Cortex of kidney (tissue), 1 donor: ENCODE measurements at places on chromosomes 13 and 19.

DNA sequence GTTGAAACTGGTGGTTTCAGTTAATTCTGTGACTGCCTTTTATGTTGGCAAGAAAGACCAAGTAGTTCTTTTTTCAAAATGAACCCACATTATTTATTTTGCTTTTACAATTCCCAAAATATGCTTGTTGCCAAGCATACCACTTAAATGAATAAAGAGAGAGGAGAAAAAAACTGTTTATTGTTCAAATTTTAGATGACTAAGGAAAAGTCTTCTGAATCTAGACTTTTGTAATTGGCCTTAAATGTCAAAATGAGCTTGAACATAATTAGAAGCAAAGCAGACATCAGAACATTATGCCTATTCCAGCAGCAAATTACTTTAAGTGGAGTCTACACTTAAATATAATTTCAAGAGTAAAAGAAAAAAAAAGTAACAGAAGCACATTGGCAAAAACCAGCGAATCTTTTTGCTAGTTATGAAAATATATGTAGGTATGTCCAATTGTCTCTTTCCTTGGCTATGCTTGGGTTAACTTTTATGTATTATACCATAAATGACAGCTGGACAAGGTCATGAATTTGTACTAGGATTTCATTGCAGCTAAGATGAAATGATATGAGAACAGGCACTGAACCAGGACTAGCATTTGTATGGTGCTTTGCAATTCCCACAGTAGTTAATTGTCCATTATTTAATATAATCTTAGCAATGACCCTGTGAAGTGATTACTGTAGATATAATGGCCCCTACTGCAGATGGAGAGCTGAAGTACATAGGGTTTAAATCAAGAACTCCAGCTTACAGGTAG, 211.9 kb downstream of the NALCN start:
- DNase-seq, result no peak

DNA sequence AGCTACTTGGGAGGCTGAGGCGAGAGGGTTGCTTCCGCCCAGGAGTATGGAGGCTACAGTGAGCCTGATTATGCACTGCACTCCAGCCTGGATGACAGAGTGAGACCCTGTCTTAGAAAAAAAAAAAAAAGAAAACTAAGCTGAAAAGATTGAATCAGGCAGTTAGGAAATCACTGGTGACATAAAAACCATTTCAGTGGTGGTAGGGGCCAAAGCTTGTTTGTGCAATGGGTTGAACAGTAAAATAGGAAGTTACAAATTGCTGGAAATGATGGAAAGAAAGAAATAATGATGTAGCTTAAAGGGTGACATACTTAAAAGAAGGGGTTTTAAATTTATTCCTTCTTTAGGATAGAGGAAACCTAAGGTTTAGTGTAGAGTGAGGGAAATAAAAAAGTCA, 4.8 kb upstream of the OXGR1 start:
- DNase-seq, result no peak

GRCh38 chr19:15169541-15170285, 31.1 kb downstream of the NOTCH3 start:
- no peak for DNase-seq

DNA sequence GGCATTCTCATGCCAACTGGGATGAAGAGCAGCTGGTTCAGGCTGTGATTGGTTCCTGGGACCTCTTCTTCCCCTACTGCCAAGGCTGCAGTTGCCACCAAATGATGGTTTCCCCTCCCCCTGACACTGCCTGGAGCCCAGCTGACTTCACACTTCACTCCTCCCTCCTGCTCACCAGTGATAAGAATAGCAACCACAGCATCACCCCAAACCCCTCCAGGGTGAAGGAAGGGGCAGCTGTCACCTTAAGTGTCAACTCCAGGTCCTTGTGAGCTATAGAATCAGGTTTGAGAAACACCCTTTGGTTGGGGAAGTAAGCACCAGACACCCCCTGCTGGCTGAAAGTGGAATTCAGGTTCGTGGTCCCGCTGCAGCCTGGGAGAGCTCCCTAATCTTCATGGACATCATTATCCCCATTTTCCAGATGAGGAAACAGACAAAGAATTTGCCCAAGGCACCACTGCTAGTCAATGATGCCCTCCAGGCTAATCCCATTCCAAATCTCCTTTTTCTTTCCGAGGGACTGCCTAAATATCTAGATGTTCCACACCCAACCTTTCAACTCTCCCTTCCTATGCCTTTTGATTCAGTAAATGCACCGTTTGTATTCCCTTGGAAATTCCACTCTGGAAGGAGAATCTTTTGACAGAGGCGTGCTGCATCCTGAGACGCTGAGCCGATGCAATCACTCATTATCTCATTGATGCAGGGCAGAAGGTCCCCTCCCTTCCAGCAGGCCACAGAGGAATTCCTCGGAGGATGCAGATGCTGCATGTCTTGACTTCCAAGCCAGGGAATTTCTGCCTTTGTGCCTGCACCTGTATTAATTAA, 50.6 kb upstream of the UQCRFS1 start:
- DNase-seq, result no peak

GRCh38 chr13:112968910-112969691, at the start of gene MCF2L:
TSS of gene MCF2L (plus strand) at chr13:112969214. CDS start at chr13:112969380, 166 bp downstream.
- no peak for DNase-seq

- DNase-seq, result no peak
Observed at GRCh38 chr13:33279414-33280278, 5.9 kb downstream of the STARD13 start.

DNA sequence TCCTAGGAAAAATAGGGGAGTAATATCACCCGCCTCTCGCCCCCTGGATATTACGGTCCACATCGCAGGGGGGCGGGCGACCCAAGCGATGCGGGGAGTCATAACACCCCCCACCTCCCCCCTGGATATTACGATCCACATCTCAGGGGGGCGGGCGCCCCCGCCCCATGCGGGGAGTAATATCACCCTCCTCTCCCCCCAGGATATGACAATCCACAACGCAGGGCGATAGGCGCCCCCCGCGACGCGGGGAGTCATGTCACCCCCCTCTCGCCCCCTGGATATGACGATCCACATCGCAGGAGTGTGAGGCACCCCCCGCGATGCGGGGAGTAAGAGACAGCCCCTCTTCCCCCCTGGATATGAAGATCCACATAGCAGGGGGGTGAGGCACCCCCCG, 684.4 kb upstream of the PCDH9 start:
- DNase-seq, result no peak

- no peak for DNase-seq
Observed at GRCh38 chr13:25232937-25233515, 54.3 kb downstream of the MTMR6 start.

DNA sequence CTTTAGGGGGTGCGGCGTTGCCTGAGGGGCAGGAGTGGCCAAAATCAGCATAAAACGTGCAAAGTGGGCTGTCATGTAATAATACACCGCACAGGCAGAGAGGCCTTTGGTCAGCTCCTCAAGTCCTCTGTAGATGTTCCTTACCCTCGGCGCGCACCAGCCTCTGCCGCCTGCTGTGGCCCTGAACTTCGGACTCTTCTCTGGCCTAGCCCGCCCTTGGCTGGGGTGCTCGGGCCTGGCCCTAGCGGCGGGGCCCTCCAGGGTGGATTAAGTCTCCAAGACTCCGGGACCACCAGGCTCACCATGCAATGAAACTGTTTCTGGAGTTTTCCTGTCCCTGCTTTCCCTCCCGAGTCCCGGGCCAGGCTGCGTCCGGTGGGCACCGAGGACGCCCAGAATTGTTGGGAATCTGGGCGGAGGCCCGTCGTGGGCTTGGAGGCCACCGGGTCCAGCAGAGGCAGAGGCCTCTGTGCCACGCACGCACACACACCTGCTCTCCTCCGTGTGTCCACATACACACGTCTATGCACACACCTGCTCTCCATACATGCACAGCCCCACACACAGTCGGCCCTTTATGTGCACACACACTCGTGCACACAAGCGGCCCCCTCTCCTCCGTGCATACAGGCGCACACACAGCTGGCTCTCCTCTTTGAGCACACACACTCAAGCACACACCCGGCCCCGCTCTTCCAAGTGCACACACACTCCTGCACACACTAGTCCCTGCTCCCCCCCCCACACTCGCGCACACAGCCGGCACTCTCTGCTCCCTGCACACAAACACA, 1.5 kb upstream of the TFDP1 start:
- DNase-seq, result no peak

- no peak for DNase-seq
Observed at GRCh38 chr13:34611671-34612070, 330.4 kb upstream of the NBEA start.

- no peak for DNase-seq
Observed at GRCh38 chr19:42204664-42205063, 12.8 kb downstream of the DEDD2 start.

GRCh38 chr13:79435561-79435990, 29.5 kb upstream of the RBM26 start:
- DNase-seq, result no peak

DNA sequence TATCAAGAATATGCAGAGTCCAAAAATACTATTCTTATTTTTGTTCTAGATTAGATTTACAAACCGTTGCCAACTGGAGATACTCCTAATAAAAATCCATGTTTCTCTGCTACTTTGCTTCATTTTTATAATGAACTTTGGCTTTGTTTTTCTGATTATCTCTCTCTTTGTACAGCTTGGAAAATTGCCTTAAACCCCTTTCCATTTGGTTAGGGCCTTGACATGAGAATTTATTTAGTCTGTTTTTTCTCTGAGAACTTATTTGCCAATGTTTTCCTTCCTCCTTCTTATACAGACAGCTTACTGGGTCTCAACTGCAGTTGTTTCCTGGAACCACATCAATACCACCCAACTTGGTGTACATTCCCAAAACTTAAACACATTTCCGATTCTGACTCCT, 555.4 kb downstream of the SLITRK6 start:
- no peak for DNase-seq

DNA sequence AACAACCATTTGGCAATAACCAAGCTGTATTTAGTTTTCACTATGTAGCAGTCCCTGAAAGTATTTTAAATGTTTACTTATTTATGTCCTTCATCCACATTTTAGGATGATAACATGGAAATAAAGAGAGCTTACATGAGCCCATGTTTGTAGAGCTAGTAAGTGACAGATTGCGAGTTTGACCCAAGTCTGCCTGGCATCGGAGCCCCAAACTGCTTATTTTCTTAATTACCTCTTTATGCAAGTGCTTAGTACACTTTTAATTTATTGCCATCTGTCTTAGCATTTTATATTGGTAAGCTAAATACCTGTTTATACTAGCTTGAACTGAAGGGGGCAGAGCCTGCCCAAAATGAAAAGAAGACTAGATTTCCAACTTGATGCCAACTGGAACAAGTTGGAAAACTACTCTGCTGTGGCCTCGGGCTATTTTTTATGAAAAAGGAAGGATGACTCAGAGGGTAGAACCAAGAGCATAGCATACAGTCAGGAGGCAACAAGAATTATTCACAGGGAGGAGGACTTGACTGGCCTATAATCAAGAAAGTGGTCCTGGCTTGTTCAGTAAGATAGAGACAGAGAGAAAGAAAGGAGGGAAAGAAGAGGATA, 150.2 kb downstream of the NDFIP2 start:
- DNase-seq, result no peak

DNA sequence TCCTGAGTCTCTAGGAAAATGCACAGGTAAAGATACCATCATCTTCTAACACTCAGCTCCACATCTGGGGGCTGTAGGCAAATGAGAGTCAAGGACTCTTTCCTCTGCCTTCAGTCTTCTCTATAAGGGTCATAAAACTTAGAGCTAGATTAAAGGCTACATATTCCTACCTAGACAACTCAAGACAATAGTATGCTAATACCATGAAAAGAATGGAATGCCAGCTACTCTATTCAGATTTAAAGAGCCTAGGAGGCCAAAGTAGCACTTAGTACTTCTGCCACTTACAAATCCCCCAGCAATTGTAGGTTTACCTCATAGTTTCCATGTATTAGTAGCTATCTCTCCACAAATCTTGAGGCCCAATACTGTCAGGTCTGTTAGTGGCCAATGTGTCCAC, 453.0 kb downstream of the SLITRK5 start:
- no peak for DNase-seq

DNA sequence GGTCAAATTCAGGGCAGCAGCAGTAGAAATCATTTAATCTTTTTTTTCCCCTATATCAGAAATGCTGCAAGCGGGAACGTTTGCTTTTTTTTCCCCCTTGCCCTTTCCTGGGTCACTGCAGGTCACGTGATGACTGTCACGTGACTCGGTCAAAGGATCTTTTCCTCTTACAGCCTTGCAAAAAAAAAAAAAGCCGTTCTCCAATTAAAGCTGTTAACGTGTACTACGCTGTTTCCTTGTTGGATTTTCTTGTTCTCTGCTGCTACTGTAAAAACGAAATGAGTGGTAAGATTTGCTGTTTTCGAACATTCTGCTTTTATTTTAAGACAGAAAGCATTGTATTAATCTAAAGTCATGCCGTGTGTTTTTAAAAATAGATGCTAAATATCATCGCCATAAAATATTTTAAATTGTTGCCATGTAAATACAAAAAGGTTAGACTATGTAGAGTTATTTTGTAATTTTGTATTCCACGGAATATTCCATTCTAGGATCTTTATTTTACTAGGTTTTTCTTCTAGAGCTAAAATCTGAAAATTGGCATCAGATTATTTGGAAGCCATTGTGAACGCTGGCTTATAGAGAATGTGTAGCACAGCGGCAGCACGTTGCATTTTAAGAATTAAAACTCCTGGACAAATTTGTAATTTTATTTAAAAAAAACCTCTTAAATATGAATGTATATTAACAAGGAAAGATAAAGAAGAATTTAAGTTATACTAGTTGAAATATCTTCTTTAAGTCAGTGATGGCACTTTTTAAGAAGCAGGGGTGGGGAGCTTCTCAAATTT, 109.8 kb upstream of the MLNR start:
- no peak for DNase-seq

- no peak for DNase-seq
Observed at GRCh38 chr13:102869948-102870676, 24.3 kb downstream of the ERCC5 start.

GRCh38 chr19:13003081-13003480, 7.8 kb downstream of the NFIX start:
- DNase-seq, result no peak

GRCh38 chr13:77022341-77022740, 4.6 kb downstream of the FBXL3 start:
- DNase-seq, result no peak

GRCh38 chr13:40170091-40170490, 496.4 kb downstream of the FOXO1 start:
- DNase-seq, result no peak

GRCh38 chr13:30729801-30730200, 5.5 kb upstream of the ALOX5AP start:
- DNase-seq, result no peak
